ENCODE measurements at places on chromosomes 4 and X. TPM values are rescaled to one million over a fixed set of nuclear protein-coding genes. Genes with fewer than 3 reads are reported as not detected.

DNA sequence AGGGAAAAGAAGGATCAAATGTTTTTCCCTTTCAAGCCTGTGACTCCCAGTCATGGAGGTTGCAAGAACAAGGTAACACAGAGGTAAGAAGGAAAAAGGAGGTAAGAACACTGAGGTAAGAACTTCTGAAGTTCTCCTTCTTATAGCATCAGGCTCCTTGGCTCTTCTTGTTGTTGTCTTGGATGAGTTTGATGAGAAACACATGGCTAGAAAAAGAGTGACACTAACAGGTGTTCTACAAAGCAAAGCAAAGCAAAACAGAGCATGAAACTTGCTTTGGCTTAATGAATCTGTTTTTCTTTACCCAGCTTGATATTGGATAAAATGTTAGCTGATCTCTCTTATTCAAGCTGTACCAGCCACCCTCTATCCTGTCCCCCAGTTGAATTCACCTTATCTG lies 231.2 kb upstream of the F9 start:
- DNase-seq = no peak

DNA sequence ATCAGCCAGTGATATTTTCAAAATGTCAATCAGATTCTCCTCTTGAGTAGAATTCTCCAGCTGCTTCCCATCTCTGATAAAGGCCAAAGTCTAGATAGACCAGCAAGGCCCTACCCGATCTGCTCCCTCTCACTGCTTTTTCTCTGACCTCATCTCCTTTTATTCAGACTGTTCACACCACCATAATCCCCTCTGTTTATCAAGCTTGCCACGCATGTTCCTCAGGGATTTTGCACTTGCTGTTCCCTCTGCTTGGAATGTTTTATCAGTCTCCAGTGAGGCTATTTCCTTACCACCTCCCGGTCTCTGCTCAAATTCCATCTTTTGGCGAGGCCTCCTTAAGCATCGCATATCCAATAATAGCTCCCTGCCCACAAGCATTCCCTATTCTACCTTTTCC lies 20.1 kb downstream of the NOCT start:
- DNase-seq = no peak

GRCh38 chr4:38015886-38016515 lies 55.8 kb downstream of the PTTG2 start:
- no peak for DNase-seq

- DNase-seq = peak; percentile 10
These were observed 36.8 kb upstream of the VMA21 start for GRCh38 chrX:151359931-151360871.

Gene NUP54
- polyA plus RNA-seq = 47.1 TPM

Gene RBMXL3
- not detected for polyA plus RNA-seq

All from large intestine (tissue), 12 donors.